ENCODE measurements at places on chromosomes 2 and 18.

DNA sequence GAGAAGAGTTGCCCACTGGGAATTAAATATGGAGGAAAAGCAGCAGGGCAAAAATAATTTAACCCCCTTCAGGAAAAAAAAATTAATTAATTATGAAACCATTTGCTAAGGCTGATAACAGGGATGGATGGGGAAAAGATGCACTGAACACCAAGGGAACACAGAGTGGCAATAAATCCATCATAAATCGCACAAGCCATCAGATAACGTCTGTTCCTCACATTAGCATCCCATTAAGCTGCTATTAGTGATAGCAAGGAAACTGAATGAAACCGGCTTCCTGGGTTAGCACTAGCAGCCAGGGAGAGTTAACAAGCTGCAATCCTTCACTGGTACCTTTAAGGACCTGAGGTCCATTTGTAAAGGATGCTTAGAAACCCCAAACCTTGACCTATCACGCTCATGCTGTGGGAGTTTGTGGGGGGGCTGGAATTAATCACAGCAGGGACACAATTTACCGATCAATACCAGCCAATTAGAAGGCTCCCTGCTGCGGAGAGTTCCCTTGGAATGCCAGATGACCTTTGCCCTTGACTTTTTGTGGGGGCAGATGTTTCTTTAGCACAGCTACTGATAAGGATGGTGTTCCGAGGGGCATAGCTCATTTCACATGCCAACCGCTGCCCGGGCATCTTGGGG is 175.5 kb upstream of the KLF7 start:
- no peak for DNase-seq

GRCh38 chr2:30351116-30351515 is 95.9 kb upstream of the LCLAT1 start:
- no peak for DNase-seq

- DNase-seq: no peak
These were observed 312.4 kb upstream of the TCF4 start for GRCh38 chr18:55900380-55900779.

DNA sequence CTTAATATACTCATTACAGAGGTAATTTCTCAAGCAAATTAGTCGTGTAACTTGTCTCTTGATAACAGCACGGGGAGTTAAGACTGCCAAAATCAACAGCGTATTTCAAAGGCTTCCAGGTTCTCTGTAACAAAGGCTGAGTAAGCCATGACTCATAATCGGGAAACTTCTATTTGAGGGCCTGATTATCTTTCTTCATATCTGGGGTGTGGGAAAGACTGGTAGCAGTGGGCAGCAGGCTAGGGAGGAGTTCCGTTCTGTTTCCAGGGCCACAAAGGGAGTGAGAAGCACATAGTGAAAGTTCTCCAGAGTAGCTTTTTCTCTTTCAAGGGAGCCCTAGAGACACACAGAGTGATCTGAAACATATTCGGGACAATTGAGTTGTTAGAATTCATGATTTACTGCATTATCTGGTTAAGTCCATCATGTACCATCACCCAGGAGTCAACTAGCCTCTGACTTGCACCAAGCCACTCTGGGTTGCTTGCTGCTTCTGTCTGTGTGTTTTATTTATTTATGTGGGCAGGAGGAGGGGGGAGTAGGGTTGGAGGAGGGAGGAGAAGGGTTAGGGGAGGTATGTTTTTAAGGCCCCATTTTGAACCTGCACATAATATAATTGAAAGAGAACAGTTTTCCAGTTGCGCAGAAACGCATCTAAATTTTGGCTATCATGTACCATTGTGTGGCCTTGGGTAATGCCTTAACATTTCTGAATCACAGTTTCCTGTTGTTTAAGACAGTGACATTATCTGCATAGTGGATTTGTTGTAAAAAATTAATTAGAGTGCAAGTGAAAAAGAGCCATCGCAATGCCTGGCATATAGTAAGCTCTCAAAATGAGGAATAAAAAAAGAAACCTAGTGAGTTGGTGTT is 80.5 kb upstream of the ITPRID2 start:
- DNase-seq: no peak

Measured in stimulated activated CD8-positive, alpha-beta memory T cell treated with anti-CD3 and anti-CD28 coated beads, Interleukin-2, amount 100 ng/mL, for 1 hour (primary cell).